ENCODE measurements at places on chromosomes 6 and 20.

DNA sequence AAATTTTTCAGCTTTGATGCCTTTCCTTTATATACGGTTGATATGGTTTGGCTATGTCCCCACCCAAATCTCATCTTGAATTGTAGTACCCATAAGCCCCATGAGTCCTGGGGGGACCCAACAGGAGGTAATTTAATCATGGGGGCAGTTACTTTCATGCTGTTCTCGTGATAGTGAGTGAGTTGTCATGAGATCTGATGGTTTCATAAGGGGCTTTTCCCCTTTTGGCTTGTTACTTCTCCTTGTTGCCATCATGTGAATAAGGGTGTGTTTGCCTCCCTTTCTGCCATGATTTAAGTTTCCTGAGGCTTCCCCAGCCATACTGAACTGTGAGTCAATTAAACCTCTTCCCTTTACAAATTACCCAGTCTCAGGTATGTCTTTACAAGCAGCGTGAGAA lies 66.8 kb downstream of the ARHGAP18 start:
- no peak for DNase-seq
- H3K27ac ChIP-seq, result peak overlapping the region; percentile 21
- no peaks in the 10 kb centered on the region for H3K27me3 ChIP-seq

DNA sequence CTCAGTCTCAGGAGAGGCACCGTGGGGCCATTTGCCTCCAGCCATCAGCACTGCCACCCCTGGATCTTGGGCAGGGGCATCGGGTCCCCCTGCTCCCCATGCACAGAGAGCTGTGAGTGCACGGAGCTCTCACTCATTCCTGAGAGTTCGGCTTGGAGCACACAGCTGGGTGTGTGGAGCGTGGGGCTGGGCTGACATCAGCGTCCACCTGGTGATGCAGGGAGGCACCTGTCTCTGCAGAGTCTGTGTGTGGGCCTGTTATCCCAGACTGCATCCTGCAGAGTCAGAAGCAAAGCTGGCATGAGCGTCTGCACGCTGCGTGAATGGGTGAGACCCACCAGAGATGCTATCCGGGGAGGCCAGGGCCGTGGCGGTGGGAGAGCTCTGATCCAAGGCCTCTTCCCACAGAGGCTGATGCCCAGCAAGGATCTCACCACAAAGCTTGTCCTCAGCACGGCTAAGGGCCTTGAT lies 248.8 kb upstream of the AFDN start:
- H3K27ac ChIP-seq, result no peak overlapping the region
- no peak overlapping the region for H3K4me3 ChIP-seq
- H3K4me1 ChIP-seq, result peaks cover 6% of the 10 kb centered on the region
- DNase-seq, result no peak

DNA sequence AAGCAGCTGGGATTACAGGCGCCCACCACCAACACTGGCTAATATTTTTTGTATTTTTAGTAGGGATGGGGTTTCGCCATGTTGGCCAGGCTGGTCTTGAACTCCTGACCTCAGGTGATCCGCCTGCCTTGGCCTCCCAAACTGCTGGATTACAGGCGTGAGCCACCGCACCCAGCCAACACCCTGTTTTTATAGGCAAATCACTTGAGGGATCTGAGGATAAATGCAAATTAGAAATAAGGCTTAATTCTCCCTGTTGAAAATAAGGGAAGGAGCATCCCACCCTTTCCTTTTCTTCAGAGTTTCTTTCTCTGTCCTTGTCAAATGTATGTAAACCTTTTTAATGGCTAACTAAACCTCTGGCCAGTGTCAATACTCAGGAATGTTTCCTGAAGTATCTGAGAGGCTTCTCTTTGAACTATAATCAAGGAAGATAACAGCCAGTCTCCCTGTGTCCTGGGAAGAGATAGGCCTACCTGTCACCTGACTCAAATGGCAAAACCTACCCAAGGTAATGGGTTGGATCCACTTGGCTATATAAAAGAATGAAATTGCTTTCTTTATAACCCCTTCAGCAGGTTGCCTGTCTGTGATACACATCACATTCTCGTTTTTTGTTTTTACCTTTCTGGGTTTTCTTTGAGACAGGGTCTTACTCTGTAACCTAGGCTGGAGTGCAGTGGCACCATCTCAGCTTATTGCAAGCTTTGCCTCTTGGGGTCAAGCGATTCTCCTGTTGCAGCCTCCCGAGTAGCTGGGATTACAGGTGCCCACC lies 64.5 kb upstream of the TNFAIP3 start:
- DNase-seq, result no peak
- no peaks in the 10 kb centered on the region for H3K36me3 ChIP-seq
- no peaks in the 10 kb centered on the region for H3K27me3 ChIP-seq
- no peak overlapping the region for H3K4me3 ChIP-seq
- H3K4me1 ChIP-seq, result peaks cover 4% of the 10 kb centered on the region
- H3K27ac ChIP-seq, result no peak overlapping the region

GRCh38 chr20:8227293-8227692 lies 95.2 kb downstream of the PLCB1 start:
- no peak overlapping the region for H3K4me3 ChIP-seq
- H3K27me3 ChIP-seq, result no peaks in the 10 kb centered on the region
- H3K4me1 ChIP-seq, result no peaks in the 10 kb centered on the region
- H3K36me3 ChIP-seq, result no peaks in the 10 kb centered on the region
- no peak for DNase-seq
- H3K27ac ChIP-seq, result no peak overlapping the region

- no peak overlapping the region for H3K27ac ChIP-seq
- no peaks in the 10 kb centered on the region for H3K27me3 ChIP-seq
- no peak for DNase-seq
Observed at GRCh38 chr6:169567819-169568218, 134.0 kb downstream of the WDR27 start.

DNA sequence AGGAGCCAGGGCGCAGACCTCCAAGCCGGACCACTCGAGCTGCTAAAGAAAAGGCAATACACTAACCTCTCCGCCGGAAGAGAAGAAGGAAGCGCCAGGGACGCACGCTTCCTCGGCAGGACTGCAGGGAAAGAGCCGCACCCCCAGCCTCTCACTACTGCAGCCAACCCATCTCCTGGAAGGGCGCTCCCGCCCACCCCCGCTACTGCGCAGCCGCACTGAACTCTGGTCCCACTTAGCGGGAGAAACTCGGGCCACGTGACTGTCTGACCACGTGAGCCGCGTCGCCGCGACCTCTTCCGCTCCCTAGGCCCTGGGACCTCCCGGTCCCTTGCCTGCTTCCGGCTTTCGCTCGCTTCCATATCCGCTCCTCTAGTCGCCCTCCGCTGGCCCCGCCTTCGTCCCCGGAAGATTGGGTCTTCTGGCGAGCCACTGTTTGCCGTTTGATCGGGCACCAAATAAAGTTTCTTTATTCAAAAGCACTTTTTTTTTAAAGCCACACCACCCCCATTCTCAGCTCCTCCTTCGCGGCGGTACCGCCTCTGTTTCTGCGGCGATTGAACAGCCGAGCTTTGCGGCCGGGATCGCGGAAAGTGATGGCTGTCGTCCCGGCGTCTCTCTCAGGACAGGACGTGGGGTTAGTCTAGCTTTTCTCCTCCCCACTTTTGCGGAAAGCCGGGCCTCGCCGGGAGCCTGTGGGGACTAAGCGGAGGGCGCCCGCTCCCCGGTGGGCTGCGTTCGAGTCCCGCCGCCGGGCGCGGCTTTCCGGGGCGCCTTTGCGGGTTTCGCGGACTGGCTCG lies at the start of gene RMND1:
Gene RMND1 (minus strand): TSS at position 177 of the 800 bp plus-strand sequence. CDS start 6,315 bp downstream, outside the sequence.
- H3K27me3 ChIP-seq, result no peaks in the 10 kb centered on the region
- peak; percentile 100 for DNase-seq
- peak within 1 kb of the TSS; percentile 92 for H3K27ac ChIP-seq
- H3K4me1 ChIP-seq, result peaks cover 33% of the 10 kb centered on the region
